ENCODE measurements at places on chromosomes 6 and 20.

- no peak for DNase-seq
Measured at GRCh38 chr20:62658593-62659178, 16.4 kb downstream of the SLCO4A1 start.

DNA sequence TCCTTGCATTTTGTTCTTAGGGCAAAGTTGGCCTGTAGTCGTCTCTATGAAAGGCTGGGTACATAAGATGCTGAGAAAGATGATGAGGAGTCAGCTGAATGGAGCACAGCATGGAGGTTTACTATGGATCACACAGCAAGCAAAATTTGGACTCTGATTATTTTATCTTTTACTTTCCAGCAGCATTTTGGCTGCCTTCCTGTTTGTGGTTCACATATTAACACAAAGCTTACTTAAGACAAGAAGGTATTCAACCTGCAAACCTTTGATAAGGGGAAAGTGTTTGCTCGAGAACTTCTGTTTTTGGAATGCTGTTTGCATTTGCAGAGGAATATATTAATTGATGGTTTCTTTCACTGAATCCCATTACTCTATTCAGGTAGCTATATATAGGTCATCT, 103.1 kb upstream of the ENPP5 start:
- DNase-seq = no peak

DNA sequence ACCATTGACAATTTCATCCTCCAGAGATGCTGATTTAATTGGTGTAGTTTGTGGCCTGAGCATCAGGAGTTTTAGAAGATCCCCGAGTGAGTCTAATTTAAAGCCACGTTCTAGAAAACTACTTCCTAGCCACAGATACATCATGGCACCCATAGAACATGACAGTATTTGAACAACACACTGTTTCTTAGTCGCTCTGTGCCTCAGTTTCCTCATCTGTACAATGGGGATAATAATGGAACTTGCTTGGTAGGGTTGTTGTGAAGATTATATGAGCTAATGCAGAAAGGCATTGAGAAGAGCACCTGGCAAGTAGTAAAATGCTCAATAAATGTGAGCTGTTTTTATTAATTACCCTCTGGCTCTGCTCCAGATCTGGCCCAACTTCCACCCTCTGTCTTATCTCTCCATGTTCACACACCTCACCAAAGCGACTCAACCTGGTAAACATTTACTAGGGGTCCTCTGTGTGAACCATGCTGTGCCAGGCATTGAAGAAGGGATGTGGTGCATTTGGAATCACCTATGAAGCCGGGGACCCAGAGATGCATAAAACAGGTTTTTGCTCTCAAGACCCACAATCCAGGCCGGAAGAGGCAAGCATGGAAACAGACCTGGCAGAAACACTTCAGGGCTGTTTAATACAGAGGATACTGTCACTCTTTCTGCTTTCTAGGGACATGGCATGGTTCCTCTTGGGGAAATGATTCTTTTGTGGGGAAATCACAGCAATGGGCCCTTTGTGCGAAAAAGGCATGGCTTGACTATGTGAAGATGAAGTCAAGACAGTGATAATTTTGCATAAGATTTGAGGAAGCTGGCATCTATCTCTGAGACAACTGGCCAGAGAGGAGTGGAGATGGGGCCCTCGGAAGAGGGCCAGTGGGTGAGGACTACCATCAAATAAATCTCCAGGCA, 16.2 kb upstream of the MRPS18A start:
- no peak for DNase-seq

GRCh38 chr6:168119539-168119938, 40.5 kb upstream of the FRMD1 start:
- DNase-seq = no peak

DNA sequence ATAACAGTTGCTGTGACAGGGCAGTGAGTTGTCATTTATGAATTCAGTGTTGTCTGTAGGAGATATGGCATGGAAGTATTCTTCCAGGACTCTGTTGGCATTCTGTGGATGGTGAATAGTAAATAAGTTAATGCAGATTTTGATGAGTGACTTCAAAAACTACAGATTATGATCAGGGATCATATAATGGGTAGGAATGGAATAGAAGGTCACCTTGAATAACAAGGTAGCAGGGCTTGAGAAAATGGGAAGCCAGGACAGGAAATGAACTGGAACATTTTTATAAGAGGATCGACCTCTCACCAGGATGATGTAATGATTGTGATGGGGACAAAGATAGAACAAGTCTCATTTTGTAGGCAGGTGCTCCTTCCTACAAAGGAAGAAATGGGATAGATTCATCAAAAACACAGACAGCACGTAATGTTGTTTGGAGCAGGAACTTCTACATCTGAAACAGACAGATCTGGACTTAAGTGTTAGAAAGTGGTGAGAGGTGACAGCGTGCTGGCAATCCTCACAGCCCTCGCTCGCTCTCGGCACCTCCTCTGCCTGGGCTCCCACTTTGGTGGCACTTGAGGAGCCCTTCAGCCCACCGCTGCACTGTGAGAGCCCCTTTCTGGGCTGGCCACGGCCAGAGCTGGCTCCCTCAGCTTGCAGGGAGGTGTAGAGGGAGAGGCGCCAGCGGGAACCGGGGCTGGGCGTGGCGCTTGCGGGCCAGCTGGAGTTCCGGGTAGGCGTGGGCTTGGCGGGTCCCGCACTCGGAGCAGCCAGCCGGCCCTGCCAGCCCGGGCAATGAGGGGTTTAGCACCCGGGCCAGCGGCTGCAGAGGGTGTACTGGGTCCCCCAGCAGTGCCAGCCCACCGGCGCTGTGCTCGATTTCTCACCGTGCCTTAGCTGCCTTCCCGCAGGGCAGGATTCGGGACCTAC, 30.8 kb upstream of the SSR1 start:
- no peak for DNase-seq

DNA sequence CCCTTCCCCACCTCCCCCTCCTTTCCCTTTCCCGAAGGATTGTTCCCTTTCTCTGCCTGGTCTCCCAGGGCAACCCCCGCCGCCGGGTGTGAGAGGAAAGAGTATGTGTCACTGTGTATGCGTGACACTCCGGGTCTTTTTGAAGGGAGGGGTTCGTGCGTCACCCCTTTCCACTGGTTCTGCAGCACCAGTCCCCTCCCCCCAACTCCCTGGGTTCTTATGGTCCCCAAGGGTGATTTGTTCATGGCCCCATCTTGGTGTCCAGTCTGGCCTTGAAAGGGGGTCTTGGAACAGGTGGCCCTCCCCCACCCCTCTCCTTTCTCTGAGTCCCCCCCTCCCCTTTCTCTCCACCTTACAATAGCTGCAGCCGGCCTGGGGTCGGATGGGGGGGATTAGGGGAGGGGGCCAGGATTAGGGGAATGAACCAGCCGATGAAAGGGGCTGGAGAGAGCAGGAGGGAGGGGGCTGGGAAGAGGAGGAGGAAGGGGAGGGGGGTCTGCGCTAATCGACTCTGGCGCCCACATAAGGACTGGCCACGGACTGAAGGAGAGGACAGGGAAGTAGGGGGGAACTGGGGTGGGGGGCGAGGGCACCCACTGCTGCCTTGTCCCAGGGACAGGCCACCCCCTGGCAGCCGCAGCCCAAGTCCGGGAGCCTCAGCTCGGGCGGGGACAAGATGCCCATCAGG, 1.3 kb upstream of the RING1 start:
- DNase-seq = no peak

DNA sequence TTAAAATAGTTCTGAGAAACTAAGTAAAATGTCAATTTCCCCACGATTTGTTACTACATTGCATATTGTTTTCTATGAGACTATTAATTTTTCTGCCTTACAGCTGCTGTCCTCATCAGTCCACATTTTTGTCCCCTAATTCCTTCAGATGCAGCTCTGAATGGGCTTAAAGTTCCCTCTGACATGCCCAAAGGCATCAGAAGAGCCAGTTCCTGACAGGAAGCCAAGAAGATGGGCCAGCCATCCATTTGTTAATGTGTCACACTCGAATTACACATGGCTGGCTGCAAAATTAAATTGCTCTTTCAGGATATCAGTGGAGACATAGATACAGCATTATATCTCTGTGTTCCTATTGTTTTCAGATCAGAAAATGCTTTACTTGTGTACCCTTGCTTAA, 1223.0 kb downstream of the EPHA7 start:
- no peak for DNase-seq

DNA sequence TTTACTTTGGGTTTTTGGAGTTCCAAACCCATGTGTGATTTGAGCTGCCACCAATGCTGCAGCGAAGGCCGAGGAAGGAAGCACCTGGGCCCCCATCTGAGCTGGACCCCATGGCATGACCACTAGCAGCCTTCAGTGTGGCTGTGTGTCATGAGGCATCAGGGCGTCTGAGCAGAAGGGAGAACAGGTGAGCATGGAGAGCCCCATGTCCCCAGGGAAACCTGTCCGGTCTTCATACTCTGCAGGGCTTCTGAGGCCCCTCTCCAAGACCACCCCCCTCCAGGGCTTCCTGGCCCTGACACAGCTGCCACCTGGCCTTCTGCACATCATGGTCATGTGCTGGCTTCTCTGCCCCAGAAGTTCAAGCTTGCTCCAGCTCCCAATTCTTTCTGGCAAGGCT, 169.1 kb upstream of the CST7 start:
- DNase-seq = no peak

- no peak for DNase-seq
Measured at GRCh38 chr20:56748476-56749377, 119.6 kb downstream of the TFAP2C start.

GRCh38 chr6:111416529-111416928, 66.5 kb downstream of the REV3L start:
- DNase-seq = no peak

GRCh38 chr20:36941401-36941835, 10.1 kb downstream of the SAMHD1 start:
- DNase-seq = no peak

GRCh38 chr6:129938249-129939020, 77.3 kb upstream of the TMEM244 start:
- no peak for DNase-seq

DNA sequence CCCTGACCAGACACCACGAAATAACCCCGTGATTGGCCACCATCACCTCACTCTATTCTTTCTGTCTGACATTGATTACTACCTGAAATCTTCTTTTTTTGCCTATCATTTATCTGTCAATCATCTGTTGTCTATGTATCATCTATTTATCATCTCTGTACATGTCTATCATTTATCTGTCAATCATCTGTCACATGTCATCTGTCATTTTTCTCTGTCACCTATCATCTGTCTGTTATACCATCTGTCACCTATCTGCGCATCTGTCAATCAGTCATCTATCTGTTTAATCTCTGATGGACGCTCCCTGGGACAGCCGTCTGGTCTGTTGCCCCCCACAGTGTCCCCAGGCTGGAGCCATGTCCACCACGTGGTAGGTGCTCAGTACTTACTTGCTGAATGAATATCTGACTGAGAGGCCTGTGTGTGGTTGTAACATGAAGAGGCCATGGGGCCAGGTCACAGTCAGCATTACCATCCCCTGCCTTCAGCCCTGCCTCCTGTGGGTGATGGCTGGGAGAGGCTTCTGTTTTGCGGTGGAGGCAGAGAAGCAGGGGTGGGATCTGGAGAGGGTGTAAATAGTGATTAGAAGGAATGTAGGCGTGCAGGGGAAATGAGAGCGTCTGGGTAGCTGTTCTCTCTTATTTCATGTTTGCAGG, 302.7 kb downstream of the QKI start:
- no peak for DNase-seq

DNA sequence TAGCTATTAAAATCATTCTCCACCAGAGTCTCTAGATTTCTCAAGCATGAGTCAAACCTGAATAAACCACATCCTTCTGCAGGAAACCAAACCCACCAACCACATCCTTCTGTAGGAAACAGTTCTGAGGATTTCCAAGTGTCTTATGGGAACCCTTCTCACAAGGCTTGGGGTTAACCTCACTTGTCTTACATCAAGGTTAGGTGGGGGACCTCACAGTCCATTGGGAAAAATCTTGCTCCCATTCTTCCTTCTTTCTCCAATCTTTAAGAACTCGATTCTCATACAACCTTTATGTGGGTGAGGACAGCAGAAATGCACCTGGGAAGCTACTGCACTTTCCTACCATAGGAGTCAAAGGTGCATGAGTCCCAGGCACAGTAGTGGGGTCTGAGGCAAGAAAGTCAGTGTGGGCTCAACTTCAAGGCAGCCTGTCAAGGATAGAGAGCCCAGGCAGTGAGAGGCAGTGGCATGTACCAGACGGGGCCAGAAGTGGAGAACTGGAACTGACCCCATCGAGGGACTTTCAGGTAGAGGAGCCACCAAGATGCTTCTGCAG, 114.5 kb downstream of the SLC22A3 start:
- DNase-seq = peak; percentile 30

DNA sequence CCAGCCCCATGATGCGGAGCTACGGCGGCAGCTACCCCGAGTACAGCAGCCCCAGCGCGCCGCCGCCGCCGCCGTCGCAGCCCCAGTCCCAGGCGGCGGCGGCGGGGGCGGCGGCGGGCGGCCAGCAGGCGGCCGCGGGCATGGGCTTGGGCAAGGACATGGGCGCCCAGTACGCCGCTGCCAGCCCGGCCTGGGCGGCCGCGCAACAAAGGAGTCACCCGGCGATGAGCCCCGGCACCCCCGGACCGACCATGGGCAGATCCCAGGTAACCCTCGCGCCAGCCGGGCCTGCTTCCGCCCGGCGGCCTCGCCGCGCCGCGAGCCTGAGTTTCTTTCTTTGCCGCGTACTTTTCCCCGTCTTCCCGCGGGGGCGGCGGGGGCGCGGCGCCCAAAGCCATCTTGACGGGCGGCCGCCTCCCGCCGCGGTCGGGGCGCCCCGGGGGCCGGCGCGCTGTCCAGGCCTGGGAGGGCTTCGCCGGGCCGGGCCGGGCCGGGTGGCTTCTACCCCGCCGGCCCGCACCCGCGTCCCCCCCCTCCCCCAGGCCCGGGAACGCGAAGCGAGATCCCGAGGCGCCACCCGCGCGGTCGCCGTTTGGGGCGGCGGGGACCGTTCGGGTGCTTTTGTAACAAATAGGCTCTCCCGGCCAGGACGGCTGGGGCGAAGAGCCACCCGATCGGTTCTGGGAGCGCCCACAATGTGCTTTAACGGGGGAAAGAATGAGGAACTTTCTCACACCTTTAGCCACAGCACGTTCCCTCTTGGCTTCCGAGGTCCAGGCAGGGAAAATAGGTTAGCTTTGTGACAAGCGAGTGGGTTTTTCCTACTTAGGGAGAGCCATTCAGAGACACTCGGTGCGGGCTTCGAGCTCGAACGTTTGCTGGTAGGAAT, 2.3 kb downstream of the ARID1B start:
- DNase-seq = peak; percentile 36

DNA sequence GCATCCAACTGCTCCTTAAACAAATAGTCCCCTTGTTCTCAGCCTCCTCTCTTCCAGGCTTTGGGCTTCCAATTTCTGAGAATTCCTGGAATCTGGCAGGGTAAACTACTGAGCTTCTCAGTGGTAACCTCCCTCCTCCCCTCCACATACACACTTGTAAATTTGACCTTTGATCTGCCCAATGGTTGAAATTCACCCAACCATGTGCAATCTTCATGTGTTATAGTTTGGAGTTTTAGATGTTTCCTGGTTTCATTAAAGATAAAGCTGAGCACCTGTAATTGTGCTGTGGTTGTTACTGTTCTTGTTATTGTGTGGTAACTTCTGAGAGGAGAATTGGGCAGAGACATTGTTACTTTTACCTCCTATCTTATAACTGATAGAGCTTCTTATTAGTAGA, 328.4 kb downstream of the TPBG start:
- no peak for DNase-seq

DNA sequence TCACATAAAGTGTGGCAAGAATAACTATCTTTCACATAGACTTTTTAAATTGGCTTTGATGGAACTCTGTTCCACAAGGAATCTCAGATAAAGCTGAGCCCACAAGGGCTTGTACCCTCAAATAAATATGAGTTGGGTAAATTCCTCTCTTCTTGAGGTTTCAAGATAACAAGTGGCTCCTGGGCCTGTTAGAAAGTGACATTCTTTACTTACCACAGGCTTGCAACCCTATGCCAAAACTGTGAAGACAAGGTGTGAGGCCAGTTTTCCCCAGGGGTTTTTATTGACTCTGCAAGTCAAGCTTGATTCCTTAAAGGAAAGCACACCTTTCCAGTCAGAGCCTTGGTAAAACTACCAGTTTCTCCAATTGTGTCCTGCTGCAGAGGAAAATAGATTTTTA, 664.8 kb upstream of the GJE1 start:
- DNase-seq = no peak

All from GM19239 (cell line).